ENCODE measurements at places on chromosomes 12 and 14.

- DNase-seq = no peak
Measured at GRCh38 chr12:68356060-68356695, 24.0 kb upstream of the MDM1 start.

GRCh38 chr14:77554816-77555599 lies 56.4 kb upstream of the ISM2 start:
- no peak for DNase-seq

- DNase-seq = no peak
Measured at GRCh38 chr12:125091401-125091800, 26.2 kb downstream of the AACS start.

- no peak for DNase-seq
Measured at GRCh38 chr14:76382495-76382832, 6.5 kb downstream of the ESRRB start.

GRCh38 chr14:50260511-50260910 lies 29.1 kb upstream of the SOS2 start:
- DNase-seq = no peak
